NCI-H1105 (cell line): ENCODE measurements at places on chromosomes 6 and 20.

DNA sequence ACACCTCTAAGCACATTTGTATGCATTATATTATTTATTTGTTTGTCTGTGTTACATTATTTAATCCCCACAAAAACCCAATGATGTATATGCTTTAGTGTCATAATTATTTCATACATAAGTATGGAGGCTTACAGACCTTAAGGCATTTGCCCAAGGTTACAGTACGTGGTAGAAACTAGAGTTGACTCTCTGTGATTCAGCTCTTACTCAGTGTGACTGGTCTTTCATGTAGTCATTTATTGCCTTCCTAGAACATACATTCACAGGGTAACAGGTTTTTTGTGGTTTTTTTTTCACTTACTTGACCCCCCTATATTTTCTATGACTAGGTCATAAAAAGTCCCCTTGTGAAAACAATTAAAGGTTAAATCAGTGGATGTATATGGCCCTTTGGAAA, 566.8 kb downstream of the TFAP2A start:
- DNase-seq = no peak

DNA sequence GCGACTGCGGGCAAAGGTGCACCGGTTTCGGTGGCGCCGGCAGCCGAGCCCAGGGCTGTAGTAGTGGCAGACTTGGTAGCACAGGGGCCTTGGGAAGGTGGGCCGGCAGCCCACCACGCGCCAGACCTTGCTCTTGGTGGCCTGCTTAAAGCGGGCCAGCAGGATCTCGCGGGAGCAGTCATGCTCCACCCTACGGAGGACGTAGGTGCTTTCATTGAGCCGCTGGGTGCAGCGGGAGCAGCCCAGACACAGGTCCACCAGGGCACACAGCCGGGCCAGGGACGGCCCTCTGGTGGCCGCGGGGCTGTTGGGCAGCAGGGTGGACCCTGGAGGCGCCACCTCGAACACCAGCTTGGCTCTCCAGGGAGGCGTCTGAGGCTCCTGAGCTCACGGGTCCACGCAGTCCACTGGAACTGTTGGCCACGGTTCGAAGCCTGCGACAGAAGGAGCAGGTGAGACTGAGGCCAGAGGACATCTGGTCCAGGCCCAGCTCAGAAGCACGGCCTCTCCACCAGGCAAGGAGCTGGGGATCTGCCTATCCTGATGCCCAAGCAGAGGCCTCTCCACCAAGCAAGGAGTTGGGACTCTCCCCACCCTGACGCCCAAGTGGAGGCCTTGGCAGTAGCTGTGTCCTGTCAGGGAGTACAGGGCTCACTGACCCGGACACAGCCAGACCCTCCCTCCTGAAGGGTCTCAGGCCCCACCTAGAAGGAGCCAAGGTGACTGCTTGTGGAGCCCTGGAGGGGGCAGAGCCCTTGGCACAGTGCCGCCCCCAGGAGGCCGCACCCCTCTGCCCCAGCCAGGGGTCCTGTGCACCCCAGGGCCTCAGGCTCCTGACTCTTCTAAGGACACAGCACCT, 1.0 kb downstream of the HELZ2 start:
- no peak for DNase-seq

DNA sequence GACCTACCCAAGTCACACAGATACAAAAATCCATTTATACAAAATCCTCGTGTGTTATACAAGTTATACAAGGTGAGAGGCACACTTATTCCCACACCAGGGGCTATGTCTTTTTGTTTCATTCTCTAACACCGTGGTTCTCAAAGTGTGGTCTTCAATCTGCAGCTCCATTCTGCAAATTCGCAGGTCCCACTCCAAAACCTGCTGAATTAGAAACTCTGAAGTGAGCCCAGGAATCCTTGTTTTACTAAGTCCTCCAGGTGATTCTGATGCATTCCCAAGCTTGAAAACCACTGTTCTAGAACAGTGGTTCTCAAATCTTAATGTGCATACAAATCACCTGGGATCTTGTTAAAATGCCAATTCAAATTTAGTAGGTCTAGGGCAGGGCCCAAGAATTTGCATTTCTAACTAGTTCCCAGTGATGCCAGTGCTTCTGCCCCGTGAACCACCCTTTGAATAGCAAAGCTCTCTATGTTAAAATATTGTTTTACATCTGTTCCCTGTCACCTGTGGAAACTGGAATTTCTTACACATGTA, 35.1 kb downstream of the LRFN2 start:
- no peak for DNase-seq

DNA sequence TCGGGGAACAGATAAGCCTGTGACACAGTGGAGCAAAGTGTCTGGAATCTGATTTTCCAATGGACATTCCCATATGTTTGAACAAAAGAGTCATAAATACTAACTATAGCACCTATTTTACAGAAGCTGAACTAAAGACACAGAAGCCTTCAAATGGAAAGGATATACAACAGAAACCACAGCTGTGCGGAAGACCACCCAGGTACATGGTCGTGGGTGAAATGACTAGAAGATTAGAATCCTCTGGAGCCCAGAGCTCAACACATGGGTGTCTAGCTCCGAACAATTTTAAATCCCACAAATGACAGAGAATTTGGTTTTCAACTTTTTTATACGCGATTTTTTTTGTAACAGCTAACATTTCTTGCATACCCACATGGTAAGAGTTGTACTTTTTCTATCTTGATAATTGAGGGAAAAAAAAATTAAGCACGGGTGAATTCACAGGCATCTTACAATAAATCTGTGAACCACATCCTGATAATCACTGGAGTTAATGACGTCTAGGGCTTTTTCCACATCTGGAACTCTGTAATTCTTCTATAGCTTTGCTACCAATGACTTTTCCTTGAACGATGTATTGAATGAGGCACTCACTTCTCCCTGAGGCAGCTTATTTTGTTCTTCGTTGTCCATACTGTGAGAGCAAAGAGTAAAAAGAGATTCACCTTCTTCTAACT, 271.1 kb upstream of the AGPAT4 start:
- no peak for DNase-seq

DNA sequence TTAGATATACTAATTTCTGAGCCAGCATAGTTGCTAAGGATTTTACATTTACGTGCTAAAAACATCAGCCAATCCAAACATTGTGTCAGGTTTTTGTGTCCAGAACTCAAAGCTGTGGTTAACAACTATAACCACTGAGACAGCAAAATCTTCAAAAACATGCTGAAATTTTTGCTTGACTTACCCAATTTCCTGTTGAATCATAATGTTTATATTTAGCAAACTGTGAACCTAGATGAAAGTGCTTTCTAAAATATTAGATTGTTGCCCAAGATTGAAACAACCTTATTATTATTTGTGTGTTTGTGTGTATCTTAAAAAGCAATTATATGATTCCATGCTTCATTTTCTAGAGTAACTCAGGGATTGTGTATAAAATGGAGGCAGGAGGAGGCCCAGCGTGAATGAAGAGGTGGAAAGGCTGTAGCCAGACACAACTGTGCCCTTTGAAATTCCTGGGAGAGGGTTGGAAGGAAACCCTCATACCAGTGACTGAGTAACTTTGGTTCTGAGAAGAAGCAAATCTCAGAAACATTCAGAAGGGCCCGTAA, 48.0 kb downstream of the ARMC2 start:
- DNase-seq = no peak

- no peak for DNase-seq
Measured at GRCh38 chr6:39808964-39809363, 16.8 kb downstream of the DAAM2 start.

DNA sequence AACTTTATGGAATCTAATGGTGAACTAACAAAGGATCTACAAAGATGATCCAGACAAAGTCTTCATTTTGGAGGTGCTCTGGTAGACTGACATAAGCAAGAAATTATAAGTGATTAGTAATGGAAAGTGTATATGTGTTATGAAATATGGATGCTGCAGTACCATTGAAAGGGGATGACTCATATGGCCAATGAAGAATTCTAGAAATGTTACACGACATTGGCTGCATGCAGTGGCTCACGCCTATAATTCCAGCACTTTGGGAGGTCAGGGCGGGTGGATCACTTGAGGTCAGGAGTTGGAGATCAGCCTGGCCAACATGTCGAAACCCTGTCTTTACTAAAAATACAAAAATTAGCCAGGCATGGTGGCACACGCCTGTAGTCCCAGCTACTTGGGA, 23.5 kb downstream of the CFAP206 start:
- DNase-seq = no peak

GRCh38 chr6:54111341-54112045, at the start of gene MLIP:
TSS of gene MLIP (plus strand) at chr6:54111443. CDS start at chr6:54111480, 37 bp downstream.
- no peak for DNase-seq

- no peak for DNase-seq
Measured at GRCh38 chr20:1534526-1534925, 23.0 kb downstream of the SIRPD start.

GRCh38 chr20:14566505-14566904, 229.1 kb upstream of the FLRT3 start:
- no peak for DNase-seq

- no peak for DNase-seq
Measured at GRCh38 chr6:44166591-44167184, 8.1 kb downstream of the CAPN11 start.

DNA sequence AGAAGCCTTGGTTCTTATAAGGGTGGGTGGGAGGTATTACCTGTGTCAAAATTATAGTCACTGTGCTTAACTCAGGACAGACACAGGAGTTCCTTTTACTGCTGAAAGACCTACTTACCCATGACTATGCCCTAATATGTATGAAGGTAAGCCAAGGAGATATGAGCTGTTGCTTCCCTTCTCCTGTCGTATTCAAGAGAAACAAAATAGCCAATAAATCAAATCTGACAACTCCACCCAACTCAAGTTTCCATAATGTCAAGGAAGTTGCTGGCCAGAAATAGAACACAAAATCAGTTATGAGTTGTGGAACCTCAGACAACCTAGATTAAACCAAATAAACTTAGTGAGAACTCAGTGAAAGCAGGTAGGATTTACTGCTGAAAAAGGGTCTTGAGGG, 25.1 kb downstream of the ZNF133 start:
- no peak for DNase-seq

DNA sequence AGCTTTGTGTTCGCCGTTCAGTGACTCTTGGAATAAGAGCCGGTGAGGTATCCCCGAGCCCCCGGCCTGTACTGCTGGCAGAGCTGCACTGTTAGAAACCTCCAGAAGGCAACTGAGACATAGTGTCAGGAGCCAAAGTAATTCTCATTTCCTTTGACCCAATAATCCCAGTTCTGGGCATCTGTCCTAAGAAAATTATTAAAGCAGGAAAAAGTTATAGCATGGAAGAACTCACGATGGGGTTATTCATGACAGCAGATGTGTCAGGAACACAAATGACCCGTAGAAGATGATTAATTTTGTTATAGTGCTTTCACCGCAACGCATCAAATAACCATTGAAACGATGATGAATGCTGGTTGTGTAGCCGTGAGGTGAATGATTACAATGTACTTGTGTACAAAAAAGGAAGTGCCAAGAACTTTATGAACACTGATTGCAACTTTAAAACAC, 20.3 kb downstream of the CYP21A2 start:
- DNase-seq = no peak

GRCh38 chr6:40717411-40718057, 130.4 kb upstream of the LRFN2 start:
- DNase-seq = no peak

- no peak for DNase-seq
Measured at GRCh38 chr6:167130712-167131684, 8.1 kb downstream of the CCR6 start.

DNA sequence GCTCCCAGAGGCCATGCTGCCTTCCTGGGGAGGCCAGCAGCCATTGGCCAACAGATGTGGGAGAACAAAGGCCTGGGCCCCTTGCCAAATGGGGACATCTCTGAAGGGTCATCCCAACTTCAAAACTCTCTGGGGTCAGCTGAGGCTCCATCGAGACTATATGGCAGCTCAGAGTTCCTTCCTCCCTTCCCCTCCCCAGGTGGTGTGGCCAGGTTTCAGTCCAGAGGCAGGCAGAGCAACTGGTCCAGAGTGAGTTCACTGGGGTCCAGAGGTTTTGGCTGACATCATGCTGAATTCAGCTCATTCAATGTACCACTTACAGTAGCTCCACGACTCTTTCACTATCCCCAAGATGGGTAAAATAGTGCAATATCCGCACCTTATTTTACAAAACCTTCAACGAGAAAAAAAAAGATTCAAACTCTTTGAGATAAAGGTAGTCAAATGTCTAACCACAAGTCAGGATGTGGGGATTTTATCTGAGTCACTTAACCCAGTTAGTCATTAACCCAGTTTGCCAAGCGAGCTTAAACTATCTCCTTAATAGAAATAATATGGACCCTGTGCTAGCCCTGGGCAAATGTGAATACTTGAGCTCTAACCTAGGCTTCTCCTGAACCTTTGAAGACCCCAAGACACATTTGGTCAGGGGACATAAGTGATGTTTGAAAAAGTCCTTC, 108.4 kb upstream of the PLEKHG1 start:
- no peak for DNase-seq

DNA sequence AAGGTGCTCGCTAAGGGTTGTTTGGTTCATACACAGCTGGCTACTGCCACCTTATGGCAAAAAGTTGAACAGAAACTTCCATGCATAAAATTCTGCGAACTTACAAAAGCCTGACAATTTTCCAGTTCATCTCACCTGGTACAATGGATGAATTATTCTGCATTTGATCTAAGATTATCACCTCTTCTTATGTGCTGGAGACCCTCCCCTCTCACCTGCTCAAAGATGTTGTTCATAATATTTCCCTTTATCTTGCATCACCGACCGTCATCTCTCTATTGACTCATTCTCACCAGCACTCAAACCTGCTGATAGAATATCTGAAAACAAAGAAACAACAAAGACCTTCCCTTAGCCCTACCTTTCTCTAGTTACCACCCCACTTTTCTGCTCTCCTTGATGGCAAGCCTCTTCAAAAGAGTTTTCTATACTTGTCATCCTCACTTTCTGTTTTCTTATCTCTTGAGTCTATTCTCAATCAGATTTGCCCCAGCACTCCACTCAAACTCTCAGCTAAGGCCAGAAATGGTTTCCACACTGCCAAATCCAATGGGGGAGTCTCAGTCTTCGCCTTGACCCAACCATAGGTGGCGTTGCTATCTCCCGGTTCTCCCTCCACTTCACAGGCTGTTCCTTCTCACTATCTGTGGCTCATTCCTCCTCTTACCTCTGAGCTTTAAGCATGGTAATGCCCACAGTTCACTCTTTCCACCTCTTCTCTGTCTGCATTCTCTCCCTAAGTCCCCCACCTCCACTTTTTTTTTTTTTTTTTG, 25.8 kb downstream of the SNRNP48 start:
- peak; percentile 52 for DNase-seq

DNA sequence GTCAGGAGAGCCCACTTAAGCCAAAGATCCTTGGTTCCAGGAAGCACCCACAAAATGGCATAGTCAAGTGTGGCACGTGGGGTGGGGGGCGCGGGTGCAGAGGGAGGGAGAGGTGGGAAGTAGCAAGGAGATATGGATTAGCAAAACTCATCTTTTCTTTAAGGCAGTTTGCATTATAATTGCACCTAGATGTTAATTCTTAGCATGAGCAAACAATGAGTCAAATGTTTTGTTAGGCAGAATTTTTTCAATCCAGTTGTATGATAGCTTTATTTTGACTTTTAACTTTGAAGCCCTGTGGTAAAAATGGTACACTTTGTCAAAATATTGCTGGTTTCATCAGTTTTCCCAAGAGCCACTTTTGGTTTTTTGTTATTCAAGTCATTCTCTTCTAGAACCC, 15.0 kb downstream of the SCAND1 start:
- no peak for DNase-seq
